ENCODE measurements at places on chromosomes 1 and 21.

GRCh38 chr1:33420870-33421775, 9.8 kb downstream of the PHC2 start:
- no peak for DNase-seq

DNA sequence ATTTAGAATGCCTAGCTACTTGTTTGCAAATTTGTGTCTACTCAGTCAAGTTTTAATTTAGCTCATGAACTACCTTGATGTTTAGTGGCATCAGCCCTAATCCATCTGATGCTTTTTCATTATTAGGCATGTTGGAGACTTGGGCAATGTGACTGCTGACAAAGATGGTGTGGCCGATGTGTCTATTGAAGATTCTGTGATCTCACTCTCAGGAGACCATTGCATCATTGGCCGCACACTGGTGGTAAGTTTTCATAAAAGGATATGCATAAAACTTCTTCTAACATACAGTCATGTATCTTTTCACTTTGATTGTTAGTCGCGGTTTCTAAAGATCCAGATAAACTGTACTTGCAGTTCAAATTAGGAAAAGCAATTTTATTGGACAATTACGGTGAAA, 7.6 kb downstream of the SOD1 start:
- no peak for DNase-seq

GRCh38 chr1:186337554-186337953, 37.5 kb downstream of the TPR start:
- DNase-seq: no peak

- peak; percentile 22 for DNase-seq
Observed at GRCh38 chr1:243493156-243494129, 237.6 kb downstream of the SDCCAG8 start.

GRCh38 chr1:77557053-77557452, 125.4 kb downstream of the ZZZ3 start:
- no peak for DNase-seq

DNA sequence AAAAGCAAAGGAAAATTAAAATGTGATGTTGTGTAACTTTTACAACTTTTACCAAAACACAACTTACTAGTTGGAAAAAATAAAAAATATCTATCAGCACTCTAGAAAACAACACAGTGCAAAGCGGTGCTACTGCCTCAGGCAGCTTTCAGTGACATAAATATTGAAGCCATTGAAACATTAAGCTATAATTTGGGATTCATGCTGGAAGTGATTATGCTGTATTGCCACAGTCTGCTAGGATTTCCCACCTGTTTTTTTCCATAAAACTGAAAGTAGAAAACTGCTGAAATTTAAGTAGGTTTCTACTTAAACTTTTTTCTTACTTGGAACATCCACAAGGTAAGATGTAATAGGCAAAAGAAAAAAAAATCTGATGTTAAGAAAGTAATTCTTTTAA, 674.4 kb downstream of the KCNT2 start:
- DNase-seq: no peak

- DNase-seq: peak; percentile 64
Observed at GRCh38 chr1:193183019-193183627, 3.3 kb downstream of the B3GALT2 start.

- DNase-seq: no peak
Observed at GRCh38 chr1:208410409-208410808, 166.2 kb upstream of the PLXNA2 start.

- DNase-seq: no peak
Observed at GRCh38 chr1:52056937-52057231, 789 bp downstream of the BTF3L4 start.

DNA sequence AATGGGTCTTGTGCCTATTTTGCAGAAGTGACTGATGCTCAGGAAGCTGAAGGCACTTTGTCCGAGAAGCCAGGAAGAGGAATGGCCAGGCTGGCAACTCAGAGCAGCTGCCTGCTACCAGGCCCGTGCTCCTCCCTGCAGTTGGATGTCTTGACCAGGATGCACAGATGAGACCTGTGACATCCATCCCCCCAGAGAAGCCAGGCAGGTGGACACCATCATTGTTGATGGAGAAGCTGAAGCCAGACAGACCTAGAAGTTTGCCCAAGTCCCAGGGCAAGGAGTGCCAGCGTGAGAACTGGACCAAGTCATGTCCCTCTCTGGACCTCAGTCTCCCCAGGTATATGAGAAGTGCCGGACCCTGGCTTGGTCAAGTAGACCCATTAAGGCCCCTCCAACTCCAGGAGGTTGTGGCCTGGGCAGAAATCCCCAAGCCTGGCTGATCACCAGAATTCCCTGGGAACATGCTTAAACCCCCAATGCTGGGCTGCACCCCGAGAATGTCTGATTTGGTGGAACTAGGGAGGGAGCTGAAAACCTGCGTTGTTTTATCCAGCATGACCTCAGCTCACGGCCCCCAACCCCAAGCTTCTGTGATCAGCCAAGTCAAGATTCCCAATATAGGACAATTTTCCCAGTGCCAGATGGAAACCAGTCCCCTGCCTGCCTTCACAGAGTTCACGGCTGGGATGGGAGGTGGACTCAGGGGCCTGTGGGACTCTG, 82.4 kb downstream of the CAMK2N1 start:
- no peak for DNase-seq

- DNase-seq: peak; percentile 51
Observed at GRCh38 chr1:75233302-75233929, 99.2 kb downstream of the LHX8 start.

DNA sequence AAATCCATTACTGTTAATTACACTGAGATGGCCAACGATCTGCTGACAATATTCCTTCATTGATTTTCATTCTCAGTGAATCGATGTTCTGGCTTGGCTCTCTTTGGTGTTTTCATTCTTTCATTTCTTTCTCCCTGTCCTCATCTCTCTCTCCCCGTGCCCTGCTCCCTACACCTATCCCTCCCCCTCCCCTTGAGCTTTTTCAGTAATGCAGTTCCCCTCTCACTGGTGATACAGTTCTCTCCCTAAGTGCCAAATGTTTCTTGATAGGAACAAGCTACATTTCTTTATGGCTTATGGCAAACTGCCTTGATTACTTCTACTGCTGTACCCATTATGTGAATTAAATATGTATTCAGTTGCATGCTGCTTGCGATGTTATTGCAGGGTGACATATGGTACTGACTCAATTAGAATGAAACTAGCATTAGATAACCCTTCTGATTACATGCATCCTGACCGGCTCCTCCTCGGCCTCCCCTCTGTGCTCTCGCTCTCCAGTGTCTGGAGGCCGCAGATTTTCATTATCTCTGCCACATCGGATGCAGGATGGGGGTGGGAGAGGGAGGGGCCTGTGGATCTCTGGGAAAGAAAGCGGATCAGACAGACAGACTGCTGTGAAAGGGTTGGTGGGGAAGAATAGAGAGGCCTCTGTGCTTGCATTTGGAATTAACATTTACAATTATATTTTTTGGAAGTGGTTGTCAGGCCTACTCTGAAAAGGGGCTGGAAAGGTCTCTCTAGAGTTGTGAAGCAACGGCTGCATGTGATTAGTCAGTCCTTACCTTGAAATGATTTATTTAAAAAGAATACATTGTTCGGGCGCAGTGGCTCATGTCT, 130.9 kb downstream of the PBX1 start:
- DNase-seq: peak; percentile 72
